ENCODE measurements at places on chromosomes 7 and 10.

DNA sequence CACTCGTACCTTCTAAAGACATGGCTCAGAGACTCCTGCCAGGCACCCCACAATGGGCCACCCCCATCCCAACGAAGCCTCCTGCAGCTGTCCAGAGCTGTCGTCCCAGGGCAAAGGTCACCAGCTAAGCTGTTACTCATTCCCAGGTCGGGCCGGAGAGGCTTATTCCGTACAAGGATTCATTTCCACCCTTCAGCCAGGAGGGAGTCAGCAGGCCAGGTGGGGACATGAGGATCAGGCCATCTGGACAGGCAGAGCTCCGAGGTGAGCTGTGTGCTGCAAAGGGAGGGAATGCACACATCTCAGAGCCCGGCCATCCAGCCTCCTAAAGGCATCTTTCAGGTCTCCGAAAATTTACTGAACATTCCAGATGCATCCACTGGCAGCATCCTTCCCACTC, 63.9 kb upstream of the NANOS1 start:
- DNase-seq: no peak

DNA sequence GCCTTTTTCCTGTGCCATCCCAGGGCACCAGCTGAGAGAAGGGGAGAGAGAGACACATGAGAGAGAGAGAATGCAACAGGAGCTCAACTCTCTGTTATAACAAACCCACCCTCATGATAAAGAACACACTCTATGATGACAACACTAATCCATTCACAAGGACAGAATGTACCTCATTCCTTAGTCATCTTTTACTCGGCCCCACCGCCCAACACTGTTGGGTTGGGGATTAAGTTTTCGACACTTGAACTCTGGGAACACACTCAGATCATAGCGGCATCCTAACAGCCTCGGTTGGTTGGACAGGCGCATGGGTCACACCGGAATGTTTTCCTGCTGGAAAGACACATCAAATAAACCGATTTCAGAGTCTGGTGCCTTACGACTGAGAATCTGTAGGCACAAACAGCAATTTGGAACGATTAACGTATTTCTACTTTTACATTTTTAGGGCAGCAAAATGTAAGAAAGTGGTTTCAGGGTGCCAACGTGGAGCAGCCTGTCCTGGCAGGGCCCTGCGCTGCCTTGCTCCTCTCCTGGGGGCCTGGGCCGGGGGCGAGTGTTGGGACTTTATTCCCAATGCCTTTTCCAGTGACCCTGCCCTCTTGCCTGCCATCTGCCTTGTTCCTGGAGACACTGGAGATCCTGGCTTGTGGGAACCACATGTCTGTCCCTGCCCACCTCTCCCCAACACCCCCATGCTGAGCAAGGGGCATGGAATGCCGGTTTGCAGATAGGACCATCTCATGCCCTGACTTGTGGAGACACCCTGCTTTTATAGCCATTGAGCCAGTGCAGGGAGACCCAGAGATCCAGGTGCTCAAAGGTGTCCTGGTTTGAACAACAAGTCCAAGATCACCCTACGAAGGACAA, 287.0 kb downstream of the TCERG1L start:
- DNase-seq: no peak

GRCh38 chr10:112708461-112708860, 241.6 kb upstream of the TCF7L2 start:
- DNase-seq: no peak

- no peak for DNase-seq
These were observed 46.3 kb downstream of the MTPN start for GRCh38 chr7:135930565-135931461.

DNA sequence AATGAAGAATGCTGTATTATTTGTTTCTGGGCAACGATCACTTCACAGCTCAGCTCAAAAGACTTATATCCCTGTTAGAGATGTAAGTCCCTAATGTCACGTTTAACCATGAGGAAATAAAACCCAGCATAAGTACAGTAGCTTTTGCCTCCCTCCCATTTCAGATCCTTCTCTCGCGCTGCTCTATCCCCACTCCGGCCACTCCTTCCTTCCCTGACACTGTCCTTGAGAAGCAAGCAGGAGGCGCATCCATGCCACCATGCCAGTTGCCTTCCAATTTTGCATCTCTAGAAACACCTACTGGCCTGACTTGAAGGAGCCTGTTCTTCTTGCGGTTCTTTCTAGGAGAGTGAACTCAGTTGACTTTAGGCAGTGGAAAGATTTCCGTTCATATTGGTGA, 1.2 kb downstream of the FAM180A start:
- no peak for DNase-seq

- no peak for DNase-seq
These were observed 49.5 kb downstream of the CREB3L2 start for GRCh38 chr7:137952426-137952805.

DNA sequence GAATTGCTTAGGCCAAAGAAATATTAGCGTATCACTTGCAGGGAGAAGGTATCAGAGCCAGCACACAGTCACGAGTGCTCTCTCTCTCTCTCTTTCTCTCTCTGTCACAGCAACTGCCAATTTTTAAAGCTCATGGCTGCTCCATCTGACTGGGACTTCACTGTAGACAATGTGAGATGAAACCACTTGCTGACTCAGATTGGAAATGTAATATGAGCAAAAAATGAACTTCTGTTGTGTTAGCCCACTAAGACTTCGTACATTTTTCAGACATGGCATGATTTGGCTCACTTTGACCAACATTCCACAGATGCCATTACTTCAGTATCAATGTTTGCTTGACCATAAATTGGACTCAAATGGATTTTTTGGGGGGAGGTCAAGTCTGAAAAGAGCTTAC, 68.1 kb downstream of the DGKB start:
- DNase-seq: no peak

- no peak for DNase-seq
These were observed 21.8 kb downstream of the SPOCK2 start for GRCh38 chr10:72066318-72067284.

DNA sequence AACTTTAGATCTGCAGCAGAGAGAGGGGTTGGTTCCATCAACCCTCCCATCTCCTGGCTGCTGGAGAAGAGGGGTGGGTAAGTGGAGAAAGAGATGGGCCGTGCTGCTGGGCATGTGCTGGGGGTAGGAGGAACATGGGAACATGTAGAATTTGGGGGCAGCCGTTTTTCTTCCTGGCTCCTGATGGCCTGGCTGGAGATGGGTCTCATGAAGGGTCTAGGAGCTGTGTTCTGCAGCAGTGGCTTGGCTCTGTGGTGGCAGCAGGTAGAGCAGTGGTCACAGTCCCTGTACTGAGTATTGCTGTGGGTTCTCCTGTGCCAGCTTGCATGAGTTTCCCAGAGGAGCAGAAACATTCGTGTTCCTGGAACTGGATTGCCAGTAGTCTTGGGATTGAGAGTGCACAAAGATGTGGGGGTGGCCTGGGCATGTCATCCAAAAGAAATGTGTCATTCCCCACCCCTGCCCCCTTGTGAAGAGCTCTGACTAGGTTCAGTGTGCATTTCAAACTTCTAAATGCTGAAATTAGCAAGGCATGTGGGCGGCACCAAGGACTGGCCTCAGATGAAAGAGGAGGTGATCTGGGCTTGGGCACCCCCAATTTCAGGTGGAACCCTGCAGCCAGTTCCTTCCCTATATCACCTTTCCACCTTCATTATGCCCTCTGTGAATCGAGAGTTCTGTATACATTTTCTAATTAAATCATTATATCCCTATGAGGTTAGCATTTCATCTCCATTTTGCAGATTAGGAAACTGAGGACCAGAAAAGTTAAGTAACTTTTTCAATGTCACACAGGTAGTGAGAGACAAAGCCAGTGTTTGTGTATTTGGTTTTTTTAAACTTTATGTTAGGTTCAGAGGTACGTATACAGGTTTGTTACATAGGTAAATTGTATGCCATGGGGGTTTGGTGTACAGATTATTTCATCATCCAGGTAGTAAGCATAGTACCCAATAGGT, 2.1 kb downstream of the CHST3 start:
- no peak for DNase-seq

- no peak for DNase-seq
These were observed 103.9 kb upstream of the STK17A start for GRCh38 chr7:43479042-43479441.

GRCh38 chr7:118346748-118347147, 122.2 kb downstream of the ANKRD7 start:
- DNase-seq: no peak

DNA sequence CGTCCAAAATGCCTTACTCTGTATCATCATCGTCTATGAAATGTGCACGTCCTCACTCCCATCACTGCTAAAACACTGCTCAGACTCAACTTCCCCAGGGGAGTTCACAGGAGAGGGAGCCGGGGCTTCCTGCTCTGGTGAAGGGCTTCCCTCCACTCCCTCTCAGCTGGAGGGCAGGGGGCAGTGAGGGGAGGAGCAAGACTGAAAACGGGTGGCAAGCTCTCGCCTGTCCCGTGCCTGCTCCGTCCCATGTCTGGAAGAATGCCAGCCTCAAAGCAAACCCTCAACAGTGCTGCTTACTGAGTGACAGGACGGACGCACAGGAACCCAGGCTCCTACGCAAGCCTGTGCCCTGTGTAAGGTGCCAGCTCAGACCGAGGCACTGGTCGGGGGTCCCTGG, 25.1 kb downstream of the PRKAG2 start:
- no peak for DNase-seq

DNA sequence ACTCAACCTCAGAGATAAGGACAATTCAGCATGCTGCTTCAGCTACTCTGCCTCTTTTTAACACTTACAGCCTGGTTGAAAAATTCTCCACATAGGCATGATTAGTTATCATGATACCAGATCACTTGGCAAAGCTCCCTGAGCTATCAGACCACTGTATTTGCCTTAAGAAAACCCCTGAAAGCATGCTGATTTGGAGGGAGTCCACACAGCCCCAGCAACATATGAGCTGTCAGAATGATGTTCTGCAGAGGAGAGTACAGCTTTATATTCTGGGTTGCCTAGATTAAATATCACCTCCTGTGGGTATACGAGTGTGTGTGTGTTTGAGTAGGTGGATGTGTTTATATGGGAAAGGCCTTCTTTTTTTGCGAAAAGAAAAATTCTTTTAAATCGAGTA, 170.2 kb upstream of the CHRM2 start:
- no peak for DNase-seq

DNA sequence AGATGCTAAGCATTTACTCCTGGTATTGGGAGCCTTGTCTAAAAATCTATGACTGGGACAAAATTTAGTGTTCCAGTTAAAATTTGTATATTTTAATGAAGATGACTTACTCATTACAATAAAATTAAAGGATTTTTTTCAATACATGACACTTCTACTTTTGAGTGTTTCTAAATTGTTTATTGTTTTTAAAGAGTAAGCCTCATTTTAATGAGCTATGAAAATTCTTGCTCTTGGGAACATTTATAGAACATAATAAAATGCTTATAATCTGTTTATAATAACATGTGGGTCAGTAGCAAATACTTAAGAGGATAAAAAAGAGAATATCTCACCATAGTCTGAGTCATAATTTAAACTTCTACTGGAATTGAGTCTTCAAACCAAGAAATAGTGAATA, 149.5 kb downstream of the PLCE1 start:
- DNase-seq: no peak

GRCh38 chr7:36281945-36282717, 107.5 kb upstream of the ANLN start:
- DNase-seq: no peak

GRCh38 chr7:110071192-110071591, 1019.7 kb upstream of the LRRN3 start:
- no peak for DNase-seq

GRCh38 chr10:98528166-98528804, 81.5 kb upstream of the HPS1 start:
- no peak for DNase-seq

GRCh38 chr7:106050002-106050745, 61.9 kb downstream of the SYPL1 start:
- no peak for DNase-seq

GRCh38 chr10:34808801-34809745, 6.0 kb downstream of the PARD3 start:
- no peak for DNase-seq

DNA sequence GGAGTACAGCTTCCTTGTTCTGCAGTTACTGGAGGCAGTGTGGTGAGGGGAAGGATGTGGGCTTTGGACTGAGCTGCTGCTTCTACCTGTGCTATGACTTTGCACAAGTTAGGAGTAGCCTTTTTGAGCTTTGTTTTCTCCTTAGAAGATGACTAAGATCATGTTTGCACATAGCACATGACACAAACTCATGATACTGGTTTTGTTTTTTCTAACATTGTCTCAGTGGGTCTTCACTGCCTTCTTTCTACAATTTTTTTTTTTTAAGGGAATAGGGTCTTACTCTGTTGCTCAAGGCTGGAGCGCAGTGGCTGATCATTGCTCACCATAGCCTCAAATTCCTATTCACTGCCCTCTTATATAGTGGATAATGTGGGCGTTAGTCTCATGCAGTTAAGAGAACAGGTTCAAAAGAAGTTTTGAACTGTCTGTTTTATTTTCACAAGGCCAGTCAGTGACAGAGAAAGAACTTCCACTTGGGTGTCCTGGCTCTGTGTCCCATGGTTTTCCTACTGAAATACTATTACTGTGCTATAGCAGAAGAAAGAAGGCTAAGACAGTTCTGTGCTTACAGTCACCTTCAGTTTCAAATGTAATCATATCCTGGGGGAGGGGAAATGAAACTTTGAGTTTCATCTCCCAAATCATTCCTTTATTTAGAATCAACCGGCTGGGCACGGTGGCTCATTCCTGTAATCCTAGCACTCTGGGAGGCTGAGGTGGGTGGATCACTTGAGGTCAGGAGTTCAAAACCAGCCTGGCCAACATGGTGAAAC, 72.0 kb downstream of the KAT6B start:
- DNase-seq: no peak

- DNase-seq: no peak
These were observed 157.3 kb downstream of the TMEM178B start for GRCh38 chr7:141231018-141231792.

GRCh38 chr7:8035647-8036518, 67.3 kb downstream of the GLCCI1 start:
- no peak for DNase-seq

GRCh38 chr7:27560706-27561235, 101.9 kb downstream of the HIBADH start:
- no peak for DNase-seq

DNA sequence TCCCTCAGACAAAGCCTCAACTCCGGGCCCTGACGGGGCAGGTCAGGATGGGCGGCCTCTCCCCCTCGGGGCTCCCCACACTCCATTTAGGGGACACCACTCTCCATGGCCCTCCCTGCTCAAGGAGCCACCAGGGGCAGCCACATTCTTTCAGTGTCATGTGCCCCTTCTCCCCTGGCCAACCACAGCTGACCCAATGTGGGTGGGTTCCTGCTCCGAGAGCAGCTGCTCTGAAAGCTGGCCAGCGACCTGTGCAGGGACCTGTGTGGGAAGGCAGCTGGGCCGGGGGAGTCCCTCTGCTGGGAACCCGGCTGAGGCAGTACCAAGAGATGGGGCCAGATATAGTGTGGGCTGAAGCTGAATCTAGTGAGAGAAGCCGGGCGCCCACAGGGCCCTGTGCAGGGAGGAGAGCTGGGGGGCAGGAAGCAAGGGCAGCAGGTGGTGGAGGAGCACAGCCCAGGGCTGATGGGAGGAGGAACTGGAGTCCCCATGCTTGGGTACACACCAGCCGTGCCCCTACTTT, 40.6 kb upstream of the NPFFR1 start:
- no peak for DNase-seq

- no peak for DNase-seq
These were observed 873.0 kb downstream of the SORCS3 start for GRCh38 chr10:105514106-105514505.

GRCh38 chr7:55570218-55570873, 2.0 kb downstream of the VOPP1 start:
- DNase-seq: no peak

- no peak for DNase-seq
These were observed 100.7 kb downstream of the ST8SIA6 start for GRCh38 chr10:17353568-17354300.
